ENCODE measurements at places on chromosomes 1 and 21. TPM values are rescaled to one million over a fixed set of nuclear protein-coding genes. Genes with fewer than 3 reads are reported as not detected.
A peak's percentile ranks its signal among the peaks of the same experiment; 100 is the strongest.

- no peak for DNase-seq
Observed at GRCh38 chr1:42422737-42423136, 33.1 kb downstream of the ZMYND12 start.

DNA sequence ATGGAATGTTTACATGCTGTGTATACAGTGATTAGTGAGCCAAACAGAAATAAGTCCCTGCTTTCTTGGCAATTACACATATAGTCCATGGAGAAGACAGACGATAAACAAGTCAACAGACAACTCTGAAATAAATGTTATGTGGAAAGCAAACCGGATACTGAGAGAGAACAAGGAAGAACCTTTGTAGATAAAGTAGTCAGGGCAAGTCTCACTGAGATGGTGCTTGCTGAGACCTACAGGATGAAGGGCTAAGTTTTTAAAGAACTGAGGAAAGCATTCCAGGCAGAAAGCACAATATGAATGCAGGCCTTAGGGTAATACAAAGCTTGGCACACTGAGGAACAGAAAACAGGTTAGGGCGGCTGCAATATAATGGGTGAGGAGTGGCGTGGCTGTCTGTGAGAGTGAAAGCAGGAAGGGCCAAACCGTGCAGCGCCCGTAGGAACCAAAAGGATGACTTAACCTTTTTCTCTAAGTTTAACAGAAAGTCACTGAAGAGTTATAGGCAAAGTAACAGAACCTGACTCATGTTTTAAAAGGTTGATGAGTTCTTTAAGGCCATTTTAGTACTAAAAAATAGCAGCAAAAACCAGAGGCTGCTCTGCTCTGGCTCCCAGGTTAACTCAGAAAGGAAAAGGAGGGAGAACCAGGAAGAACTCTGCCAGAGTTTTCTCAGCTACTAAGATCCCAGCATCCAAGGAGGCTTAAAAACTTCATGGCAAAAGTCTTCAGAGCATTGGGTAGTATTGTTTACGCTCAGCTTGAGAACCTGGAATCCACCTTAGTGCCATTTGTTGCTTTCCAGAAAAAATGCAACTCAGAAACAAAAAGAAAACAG, 8.7 kb upstream of the TTF2 start:
- peak; percentile 63 for DNase-seq

The S100A1 gene
- not detected for total RNA-seq

DNA sequence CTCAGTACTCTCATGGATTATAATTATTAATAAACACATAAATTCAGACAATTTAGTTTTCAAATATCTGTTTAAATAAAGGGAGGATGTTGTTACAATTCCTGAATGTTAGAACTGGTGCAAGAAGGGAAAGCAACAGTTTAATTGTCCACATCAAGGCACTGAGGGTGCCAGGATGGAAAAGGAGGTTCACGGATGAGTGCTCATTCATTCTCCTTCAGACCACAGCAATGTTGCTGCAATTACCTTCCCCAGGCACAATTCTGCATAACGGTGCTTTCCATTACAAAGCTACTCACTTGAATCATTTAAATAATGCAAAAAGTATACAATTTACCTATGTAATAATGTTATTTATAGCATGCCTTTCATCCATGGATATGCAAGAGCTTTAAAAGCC, 52.3 kb upstream of the COG2 start:
- DNase-seq, result no peak

DNA sequence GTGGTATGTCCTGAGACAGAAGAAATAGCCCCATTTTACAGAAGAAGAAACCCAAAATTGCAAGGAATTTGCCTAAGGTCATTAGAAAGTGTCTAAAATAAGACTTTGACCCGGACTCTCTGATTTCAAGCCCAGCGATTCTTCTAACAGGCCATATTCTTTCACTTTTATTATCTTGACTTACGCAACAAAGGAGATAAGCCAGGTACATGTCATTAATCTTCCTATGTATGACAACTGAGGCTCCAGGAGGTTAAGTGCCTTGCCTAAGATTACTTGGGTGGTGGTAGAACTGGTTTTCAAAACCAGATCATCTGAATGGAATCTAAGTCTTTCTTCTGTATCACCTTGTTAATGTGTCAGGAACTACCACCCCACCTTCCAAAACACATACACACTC, 124.3 kb downstream of the PBX1 start:
- no peak for DNase-seq

The PLEKHA6 gene
- 0.14 TPM for total RNA-seq

DNA sequence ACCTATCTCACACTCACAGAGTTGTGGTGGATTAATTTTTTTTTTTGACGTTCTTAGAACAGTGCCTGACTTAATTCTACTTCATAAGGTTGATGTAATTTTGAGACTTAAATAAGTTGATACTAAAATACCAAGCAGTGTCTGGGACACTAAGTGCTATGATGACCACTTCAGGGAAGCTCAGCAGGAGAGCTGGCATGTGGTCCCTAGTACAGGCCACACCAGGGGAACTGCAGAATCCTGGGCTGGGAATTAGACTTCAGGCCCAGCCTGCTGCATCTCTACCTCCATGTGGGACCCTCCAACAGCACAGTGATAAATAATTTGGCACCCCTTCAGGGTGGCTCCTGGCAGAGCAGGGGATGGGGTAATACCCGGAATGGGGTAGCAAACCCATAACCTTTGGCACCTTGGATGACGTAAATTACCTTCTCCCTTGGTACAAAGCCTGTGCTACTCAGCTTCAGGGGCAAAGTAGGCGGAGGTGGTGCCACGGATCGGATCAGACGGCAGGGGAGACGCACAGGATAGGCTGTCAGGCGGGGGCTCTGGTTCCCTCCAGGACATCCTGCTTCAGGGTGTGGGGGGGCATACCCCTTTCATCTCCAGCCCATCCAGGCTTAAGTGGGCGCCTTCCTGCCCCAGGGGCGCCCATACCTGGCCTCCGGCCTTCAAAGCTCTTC, 4.8 kb downstream of the MFSD2A start:
- no peak for DNase-seq

Measured in CD8-positive, alpha-beta T cell (primary cell).